ENCODE measurements at places on chromosomes 3 and 15. TPM values are rescaled to one million over a fixed set of nuclear protein-coding genes. Genes with fewer than 3 reads are reported as not detected.

PCLAF gene
- polyA plus RNA-seq = not detected

CNBP gene
- polyA plus RNA-seq = 1,098 TPM

ALPK3 gene
- polyA plus RNA-seq = 0.23 TPM

TLE3 gene
- 34.0 TPM for polyA plus RNA-seq

SYNPR gene
- polyA plus RNA-seq = not detected

Measured in naive B cell (primary cell).